ENCODE measurements at places on chromosomes 2 and 18.

DNA sequence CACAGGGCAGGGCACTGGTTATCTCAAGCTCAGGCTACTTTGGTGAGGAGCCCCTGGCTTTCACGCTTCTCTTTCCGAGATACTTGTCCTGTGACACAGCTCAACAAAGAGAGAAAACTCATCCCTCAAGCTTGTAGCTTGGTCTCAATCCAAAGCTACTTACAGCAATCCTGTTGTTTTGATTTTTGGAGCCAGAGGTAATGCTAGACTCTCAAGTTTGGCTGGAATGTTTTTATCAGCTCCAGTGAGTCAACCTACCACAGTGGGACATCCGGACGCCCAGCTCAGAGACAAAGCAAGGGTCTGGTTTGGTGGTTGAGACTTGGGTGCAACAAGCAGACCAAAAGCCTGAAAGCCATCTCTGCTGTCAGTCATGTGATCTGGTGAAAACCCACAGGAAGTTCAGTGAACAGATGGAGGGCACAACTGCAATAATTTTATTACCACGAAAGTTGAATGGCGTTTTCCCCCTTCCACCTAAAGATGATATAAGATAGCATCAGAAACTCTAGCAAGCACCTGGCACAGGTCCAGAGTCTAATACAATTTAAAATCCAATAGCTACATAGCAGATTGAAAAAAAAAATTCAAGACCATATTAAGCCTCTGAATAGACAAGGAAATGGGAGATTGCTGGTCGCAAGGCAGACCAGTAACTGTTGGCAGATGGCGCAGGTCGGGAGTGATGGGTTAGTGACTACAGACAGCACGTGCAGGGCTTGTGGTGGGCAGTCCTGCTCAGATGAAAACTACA is 102.3 kb upstream of the SMAD7 start:
- DNase-seq, result peak; percentile 97

DNA sequence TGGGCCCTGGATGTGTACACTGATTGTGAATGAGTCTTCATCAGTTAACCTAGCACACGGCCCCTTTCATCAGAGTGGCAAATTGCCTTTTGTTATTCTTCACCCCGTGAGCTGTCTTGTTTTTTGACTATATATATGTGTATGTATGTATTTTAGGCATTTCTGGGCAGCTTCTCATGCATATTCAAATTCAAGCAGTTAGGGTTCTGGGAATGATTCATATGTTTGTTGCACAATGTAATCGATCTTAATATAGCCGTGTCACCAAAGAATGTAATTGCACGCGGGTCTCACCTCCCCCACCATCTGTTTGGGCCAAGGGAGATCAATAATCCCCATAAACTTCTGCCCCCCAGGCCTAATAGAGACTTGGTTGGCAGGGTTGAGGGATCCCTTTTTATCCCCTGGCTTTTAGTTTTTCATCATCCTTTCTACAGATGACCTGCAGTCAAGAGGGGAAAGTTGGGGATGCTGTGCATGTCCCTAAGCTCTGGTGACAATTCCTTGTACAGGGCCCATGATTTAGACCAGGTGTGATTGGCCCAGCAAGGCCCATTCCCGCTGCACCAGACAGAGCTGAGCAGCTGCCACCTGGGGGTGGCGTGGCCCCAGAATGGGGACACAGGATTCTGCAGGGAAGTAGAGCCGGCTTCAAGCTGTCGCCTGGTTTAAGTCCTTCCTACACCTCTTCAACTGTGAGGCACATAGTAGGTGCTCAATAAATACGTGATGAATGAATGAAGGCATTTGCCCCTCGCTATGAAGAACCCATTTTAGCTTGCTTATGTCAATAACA is 19.2 kb downstream of the KCNF1 start:
- DNase-seq, result peak; percentile 16

DNA sequence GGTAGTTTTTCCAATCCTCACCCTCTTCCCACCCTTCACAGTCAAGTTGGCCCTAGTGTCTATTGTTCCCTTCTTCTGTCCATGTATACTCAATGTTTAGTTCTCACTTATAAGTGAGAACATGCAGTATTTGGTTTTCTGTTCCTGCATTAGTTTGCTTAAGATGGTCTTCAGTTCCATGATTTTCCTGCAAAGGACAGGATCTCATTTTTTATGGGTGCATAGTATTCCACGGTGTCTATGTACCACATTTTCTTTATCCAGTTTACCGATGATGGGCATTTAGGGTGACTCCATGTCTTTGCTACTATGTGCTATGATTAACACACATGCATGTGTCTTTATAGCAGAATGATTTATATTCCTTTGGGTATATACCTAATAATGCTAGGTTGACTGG is 104.4 kb downstream of the STRN start:
- no peak for DNase-seq

- DNase-seq, result no peak
These were observed 989.5 kb upstream of the CNTNAP5 start for GRCh38 chr2:123035541-123035940.

DNA sequence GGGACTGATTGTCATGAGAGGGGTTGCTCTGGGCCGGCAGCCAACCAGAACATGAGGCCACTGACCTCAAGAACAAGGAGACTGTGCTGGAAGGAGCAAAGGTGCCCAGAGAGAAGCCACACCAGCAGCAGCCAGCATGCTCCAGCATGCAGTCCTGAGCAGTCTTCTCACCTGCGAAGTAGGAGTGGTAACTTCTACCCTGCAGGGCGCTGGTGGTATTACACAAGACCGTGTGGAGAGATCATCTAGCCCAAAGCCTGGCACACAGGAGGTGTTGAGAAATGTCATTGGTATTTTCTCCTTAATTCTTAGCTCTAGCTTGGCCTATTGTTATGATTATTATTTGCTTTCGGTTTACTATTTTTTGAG is 132.7 kb downstream of the TSN start:
- DNase-seq, result peak; percentile 36

GRCh38 chr18:45413180-45413836 is 202.0 kb upstream of the SLC14A2 start:
- no peak for DNase-seq

GRCh38 chr2:206240327-206240726 is 34.1 kb upstream of the ZDBF2 start:
- DNase-seq, result no peak

DNA sequence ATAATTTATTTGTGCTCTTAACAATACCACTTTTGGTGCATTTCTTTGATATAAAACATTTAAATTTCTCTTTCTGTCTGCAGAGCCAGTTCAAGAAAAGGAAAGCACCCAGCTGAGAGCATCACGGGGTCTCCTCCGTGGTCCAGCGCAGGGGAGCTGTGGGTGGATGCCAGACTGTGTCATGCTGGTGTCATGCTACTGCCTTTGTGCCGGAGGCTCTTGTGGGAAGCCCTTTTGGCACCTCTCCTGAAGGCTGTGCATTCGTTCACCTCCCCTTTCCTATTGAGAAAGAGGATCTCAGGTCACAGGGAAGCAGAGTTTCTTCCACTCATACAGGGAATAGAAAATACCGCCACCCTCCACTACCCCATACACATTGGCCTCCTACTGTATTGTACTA is 450.4 kb downstream of the GALR1 start:
- DNase-seq, result no peak

GRCh38 chr2:27133195-27133875 is 1.1 kb downstream of the PREB start:
- peak; percentile 19 for DNase-seq

Data from ELR (cell line).